Naive thymus-derived CD4-positive, alpha-beta T cell (primary cell): ENCODE measurements at places on chromosomes 5 and 9. TPM values are rescaled to one million over a fixed set of nuclear protein-coding genes. Genes with fewer than 3 reads are reported as not detected.
A peak's percentile ranks its signal among the peaks of the same experiment; 100 is the strongest.

Gene JAKMIP2
- polyA plus RNA-seq: 2.3 TPM

Gene ADAMTSL1
- not detected for polyA plus RNA-seq

Gene PPP2R2B
- polyA plus RNA-seq: 0.17 TPM

Gene SHISAL2B
- not detected for polyA plus RNA-seq

- no peak overlapping the region for H3K4me3 ChIP-seq
- H3K27ac ChIP-seq: no peak overlapping the region
- DNase-seq: no peak
- no peaks in the 10 kb centered on the region for H3K27me3 ChIP-seq
Observed at GRCh38 chr9:76218117-76218885, 175.9 kb downstream of the RFK start.

Gene S1PR3
- not detected for polyA plus RNA-seq

GRCh38 chr5:177484902-177485549 lies 11.6 kb upstream of the DBN1 start:
- no peak for DNase-seq
- H3K4me1 ChIP-seq: no peaks in the 10 kb centered on the region
- H3K27me3 ChIP-seq: no peaks in the 10 kb centered on the region
- H3K27ac ChIP-seq: no peak overlapping the region
- peaks cover 14% of the 10 kb centered on the region for H3K36me3 ChIP-seq

GRCh38 chr5:18281947-18282581 lies 647.8 kb downstream of the TAF11L14 start:
- no peaks in the 10 kb centered on the region for H3K36me3 ChIP-seq
- H3K27me3 ChIP-seq: no peaks in the 10 kb centered on the region
- no peak overlapping the region for H3K4me3 ChIP-seq

GRCh38 chr9:75132244-75132643 lies 43.9 kb downstream of the OSTF1 start:
- H3K27me3 ChIP-seq: no peaks in the 10 kb centered on the region
- no peaks in the 10 kb centered on the region for H3K36me3 ChIP-seq
- no peak overlapping the region for H3K4me3 ChIP-seq

- H3K27me3 ChIP-seq: no peaks in the 10 kb centered on the region
- peaks cover 6% of the 10 kb centered on the region for H3K4me1 ChIP-seq
- H3K4me3 ChIP-seq: no peak overlapping the region
Observed at GRCh38 chr9:68775003-68775730, 70.1 kb downstream of the PIP5K1B start.

DNA sequence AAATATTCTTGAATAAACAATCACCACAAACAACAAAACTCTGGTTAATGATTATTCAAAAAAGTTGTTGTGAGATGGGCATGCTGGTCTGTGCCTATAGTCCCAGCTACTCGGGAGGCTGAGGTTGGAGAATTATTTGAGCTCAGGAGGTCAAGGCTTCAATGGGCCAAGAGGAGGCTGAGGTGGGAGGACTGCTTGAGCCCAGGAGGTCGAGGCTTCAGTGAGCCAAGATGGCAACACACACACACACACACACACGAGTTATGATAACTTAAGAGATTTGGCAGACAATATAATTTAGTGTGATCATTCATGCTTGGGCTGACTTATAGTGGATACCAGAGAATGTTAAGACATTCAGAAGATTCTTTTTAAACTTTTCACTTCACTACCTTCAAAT lies 14.9 kb downstream of the LYSMD3 start:
- no peak for DNase-seq
- H3K4me3 ChIP-seq: no peak overlapping the region
- no peaks in the 10 kb centered on the region for H3K36me3 ChIP-seq
- no peaks in the 10 kb centered on the region for H3K4me1 ChIP-seq
- no peak overlapping the region for H3K27ac ChIP-seq

GRCh38 chr9:96321515-96321914 lies 19.5 kb upstream of the HSD17B3 start:
- H3K27ac ChIP-seq: no peak overlapping the region
- no peaks in the 10 kb centered on the region for H3K4me1 ChIP-seq
- H3K4me3 ChIP-seq: no peak overlapping the region
- no peak for DNase-seq
- H3K27me3 ChIP-seq: no peaks in the 10 kb centered on the region

Gene SCGB3A1
- not detected for polyA plus RNA-seq

GRCh38 chr9:96663506-96664120 lies 8.5 kb upstream of the PRXL2C start:
- H3K36me3 ChIP-seq: no peaks in the 10 kb centered on the region
- no peaks in the 10 kb centered on the region for H3K4me1 ChIP-seq
- no peak overlapping the region for H3K4me3 ChIP-seq

Gene SGCD
- polyA plus RNA-seq: not detected

Gene SLC6A19
- not detected for polyA plus RNA-seq

- H3K27ac ChIP-seq: no peak overlapping the region
- H3K36me3 ChIP-seq: no peaks in the 10 kb centered on the region
- no peaks in the 10 kb centered on the region for H3K4me1 ChIP-seq
- DNase-seq: no peak
- H3K4me3 ChIP-seq: no peak overlapping the region
- H3K27me3 ChIP-seq: no peaks in the 10 kb centered on the region
Observed at GRCh38 chr5:108661590-108662219, 86.0 kb upstream of the FER start.

- no peaks in the 10 kb centered on the region for H3K4me1 ChIP-seq
- no peaks in the 10 kb centered on the region for H3K36me3 ChIP-seq
- no peaks in the 10 kb centered on the region for H3K27me3 ChIP-seq
- no peak overlapping the region for H3K27ac ChIP-seq
- no peak for DNase-seq
Observed at GRCh38 chr9:89786655-89787054, 181.8 kb downstream of the GADD45G start.

Gene CENPK
- polyA plus RNA-seq: 44.1 TPM

DNA sequence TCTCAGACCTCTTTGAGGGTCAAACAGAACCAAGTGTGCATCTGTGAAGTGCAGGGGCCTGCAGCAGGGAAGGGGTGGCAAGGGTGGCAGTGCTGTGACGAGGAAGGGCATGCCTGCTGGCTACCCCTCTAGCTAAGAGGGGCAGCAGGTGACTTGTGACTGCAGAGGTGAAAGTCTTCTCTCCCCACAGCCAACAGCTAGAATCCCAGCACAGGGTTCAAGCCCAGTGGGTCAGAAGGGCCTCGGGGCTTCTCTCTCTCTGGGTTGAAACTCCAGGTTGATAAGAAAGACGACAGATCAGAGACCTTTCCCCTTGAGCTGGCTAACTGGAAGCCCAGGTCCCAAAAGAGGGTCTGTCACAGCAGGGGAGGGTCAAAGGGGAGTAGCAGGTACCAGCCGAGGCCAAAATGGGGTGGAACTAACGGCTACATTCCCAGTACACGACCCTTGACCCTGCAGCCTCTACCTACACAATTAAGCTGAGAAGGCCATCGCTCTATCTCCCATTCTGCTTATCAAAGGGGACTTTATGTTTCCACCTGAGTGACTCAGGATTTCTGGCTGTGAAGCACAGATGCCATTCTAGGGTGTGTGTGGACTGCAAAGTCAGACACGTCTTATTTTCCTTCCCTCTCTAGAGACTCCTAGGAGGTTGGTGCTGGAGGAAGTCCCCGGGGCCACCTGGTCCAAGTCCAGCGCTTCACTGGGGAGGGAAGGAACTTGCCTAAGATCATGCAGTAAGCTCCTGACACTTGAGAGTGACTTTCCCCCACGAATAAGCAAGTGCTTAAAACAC lies 14.6 kb downstream of the ANKS6 start:
- H3K4me1 ChIP-seq: no peaks in the 10 kb centered on the region
- H3K4me3 ChIP-seq: no peak overlapping the region
- H3K36me3 ChIP-seq: peaks cover 24% of the 10 kb centered on the region
- H3K27ac ChIP-seq: no peak overlapping the region
- DNase-seq: peak; percentile 8

Gene EIF4E1B
- polyA plus RNA-seq: not detected

Gene DNAH5
- not detected for polyA plus RNA-seq

GRCh38 chr9:15191378-15191777 lies 115.6 kb downstream of the TTC39B start:
- H3K27ac ChIP-seq: no peak overlapping the region
- H3K36me3 ChIP-seq: peaks cover 19% of the 10 kb centered on the region
- no peak overlapping the region for H3K4me3 ChIP-seq
- no peaks in the 10 kb centered on the region for H3K27me3 ChIP-seq
- H3K4me1 ChIP-seq: peaks cover 5% of the 10 kb centered on the region
- DNase-seq: peak; percentile 22

Gene NAIF1
- 14.8 TPM for polyA plus RNA-seq

DNA sequence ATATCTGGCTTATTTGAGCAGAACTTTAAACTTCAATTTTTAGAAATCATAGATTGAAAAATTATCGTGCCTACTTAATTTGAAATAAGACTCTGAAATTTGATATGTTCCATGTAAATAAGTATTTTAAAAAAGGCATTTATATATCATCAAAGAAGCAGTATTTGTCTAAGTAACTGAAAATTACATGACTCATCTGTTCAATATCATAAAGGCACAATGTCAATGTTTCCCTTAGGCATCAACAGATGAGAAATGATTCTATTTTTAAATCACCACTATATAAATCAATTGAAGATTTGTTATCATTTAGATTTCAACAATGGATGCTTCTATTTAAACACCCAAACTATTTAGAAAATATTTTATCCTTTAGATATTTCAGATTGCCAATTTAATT lies 142.9 kb upstream of the POU5F2 start:
- no peak overlapping the region for H3K4me3 ChIP-seq
- peaks cover 6% of the 10 kb centered on the region for H3K36me3 ChIP-seq
- H3K27ac ChIP-seq: no peak overlapping the region

GRCh38 chr9:14350754-14351153 lies 36.8 kb upstream of the NFIB start:
- H3K27me3 ChIP-seq: peaks cover 10% of the 10 kb centered on the region
- H3K4me1 ChIP-seq: no peaks in the 10 kb centered on the region
- no peak overlapping the region for H3K27ac ChIP-seq

- no peaks in the 10 kb centered on the region for H3K36me3 ChIP-seq
- no peak overlapping the region for H3K27ac ChIP-seq
- H3K4me1 ChIP-seq: no peaks in the 10 kb centered on the region
- H3K27me3 ChIP-seq: peaks cover 2% of the 10 kb centered on the region
- DNase-seq: no peak
Observed at GRCh38 chr5:82785882-82786509, 291.2 kb downstream of the TMEM167A start.

DNA sequence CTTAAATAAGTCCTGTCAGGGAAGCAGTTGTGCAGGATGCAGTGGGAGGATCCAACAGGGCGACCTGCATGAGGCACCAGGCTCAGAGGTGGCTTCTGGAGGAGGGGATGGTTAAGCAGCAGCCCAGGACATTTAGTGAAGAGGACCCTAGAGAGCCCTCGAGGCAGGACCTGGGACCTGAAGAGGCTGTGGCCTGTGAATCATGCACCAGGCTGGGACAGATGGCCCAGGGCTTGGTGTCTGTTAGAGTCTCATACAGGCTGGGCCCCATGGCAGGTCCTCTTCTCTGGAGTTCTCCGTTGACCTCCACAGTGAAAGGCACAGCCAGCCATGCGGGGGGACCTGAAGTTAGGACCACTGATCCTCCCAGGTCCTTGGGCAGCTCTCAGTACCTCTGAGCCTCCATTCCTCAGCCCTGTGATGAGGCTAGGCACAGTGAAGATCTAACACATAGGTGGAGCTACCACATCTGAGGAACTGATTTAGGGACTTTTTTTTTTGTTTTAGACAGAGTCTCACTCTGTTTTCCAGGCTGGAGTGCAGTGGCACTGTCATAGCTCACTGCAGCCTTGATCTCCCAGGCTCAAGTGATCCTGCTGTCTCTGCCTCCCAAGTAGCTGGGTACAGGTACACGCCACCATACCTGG lies 60.8 kb upstream of the GARNL3 start:
- DNase-seq: no peak
- no peaks in the 10 kb centered on the region for H3K4me1 ChIP-seq
- H3K27ac ChIP-seq: no peak overlapping the region

Gene FTMT
- not detected for polyA plus RNA-seq
